ENCODE measurements at places on chromosomes 2 and 18.

DNA sequence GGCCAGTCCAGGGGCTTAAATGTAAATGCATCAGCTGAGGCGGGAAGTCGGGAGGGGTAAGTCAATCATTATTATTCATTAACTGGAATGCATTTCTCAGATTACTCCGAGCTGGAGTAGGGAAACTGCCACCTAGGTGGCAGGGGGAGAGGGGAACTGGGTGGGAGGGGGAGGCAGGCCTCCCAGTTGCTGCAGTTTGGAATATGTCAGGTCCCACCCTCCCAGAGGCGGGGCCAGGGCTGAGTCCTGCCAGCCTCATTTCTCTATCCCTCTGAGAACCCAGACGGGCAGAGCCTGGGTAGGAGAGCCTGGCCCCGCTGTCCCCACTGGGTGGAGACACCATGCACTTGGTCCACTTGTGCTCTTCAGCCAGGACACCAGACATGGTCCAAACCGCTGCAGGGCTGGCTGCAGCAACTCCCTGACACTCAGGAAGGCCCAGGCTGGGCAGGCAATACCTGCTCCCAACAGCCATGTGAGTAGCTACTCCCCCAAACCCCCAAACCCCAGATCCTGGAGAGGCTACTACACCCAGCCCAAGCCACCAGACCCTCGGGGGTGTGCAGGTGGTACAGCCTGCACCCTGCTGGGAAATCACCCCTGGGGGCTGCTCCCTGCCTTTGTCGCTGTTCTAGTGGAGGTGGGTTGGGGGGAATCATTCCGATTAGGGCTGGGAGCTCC is at the start of gene GPBAR1:
TSS of gene GPBAR1 (plus strand) at position 274 of the 681 bp plus-strand sequence. CDS start 1,710 bp downstream, outside the sequence.
- no peak for DNase-seq

DNA sequence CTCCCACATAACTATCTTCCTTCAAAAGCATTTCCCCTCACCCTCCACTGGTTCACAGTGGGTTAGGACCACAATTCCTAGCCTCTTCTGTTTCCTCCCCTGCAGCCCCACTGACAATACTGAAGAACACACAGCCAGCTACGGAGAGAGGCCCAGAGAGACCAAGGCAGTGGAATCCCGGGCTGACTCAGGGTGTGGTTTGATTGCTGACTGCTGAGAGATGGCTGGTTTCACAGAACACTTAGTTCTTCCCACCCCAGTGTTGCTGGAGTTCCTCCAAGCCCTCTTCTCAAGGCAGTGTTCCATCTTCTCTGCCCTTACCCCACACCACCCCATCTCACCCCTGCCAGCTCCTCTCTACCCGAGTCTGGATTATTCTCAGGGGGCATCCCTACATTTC is 43.3 kb upstream of the ZFP36L2 start:
- DNase-seq = no peak

- no peak for DNase-seq
Observed at GRCh38 chr18:34098109-34098508, 126.6 kb downstream of the NOL4 start.

- no peak for DNase-seq
Observed at GRCh38 chr2:85737481-85737880, 16.3 kb upstream of the ATOH8 start.

DNA sequence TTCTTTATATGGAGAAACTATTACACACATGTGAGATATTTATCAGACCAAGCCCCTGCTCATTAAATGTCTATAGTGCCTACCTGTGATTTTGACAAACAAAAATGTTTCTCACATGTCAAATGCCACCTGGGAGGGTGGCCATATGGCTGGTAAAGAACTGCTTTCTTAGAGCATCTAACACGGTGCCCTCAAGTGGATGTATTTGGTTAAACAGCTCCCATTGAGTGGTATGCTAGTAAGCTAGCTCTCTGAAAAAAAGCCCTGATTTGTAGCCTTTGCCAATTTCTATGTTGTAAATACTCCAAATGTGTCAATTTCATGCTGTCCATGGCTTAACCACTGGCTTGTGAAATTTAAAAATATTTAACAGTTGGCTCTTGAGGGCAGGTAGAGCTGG is 94.6 kb downstream of the PMAIP1 start:
- no peak for DNase-seq

GRCh38 chr2:128306931-128307460 is 11.7 kb downstream of the HS6ST1 start:
- no peak for DNase-seq

- no peak for DNase-seq
Observed at GRCh38 chr2:235931676-235932075, 236.5 kb downstream of the GBX2 start.

- no peak for DNase-seq
Observed at GRCh38 chr2:100928235-100928634, 73.9 kb upstream of the RPL31 start.

DNA sequence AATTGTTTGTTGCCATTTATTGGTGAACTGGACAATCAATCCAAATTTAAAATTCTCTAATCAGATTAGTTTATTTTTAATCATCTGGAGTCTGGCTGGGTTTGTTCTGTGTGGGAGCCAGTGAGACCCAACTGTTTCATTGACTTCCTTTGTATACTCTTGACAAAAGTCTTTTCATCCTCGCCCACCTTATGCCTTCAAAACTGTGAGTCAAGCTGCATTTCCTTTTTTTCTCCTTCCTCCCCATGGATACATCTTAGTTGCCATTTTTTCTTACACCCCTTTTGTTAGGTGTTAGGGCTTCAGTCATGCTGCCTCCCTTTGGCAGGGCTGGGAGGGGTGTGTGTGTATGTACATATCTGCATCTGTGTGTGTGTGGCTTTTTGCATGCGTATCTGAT is 117.6 kb downstream of the PRKCE start:
- DNase-seq = no peak

GRCh38 chr2:238873381-238873801 is 25.5 kb downstream of the TWIST2 start:
- DNase-seq = no peak

GRCh38 chr2:239288951-239289511 is 111.8 kb downstream of the HDAC4 start:
- DNase-seq = no peak

GRCh38 chr18:76963936-76964335 is 141.6 kb downstream of the ZNF236 start:
- DNase-seq = no peak

- DNase-seq = no peak
Observed at GRCh38 chr2:114729026-114729425, 286.6 kb downstream of the DPP10 start.

GRCh38 chr18:12478269-12479047 is 70.7 kb downstream of the PRELID3A start:
- no peak for DNase-seq

Data from stimulated activated CD8-positive, alpha-beta memory T cell treated with anti-CD3 and anti-CD28 coated beads, Interleukin-4, amount 100 ng/mL, for 1 hour (primary cell).